CD4-positive, alpha-beta T cell treated with Interleukin-4 for 1 hour (primary cell): ENCODE measurements at places on chromosomes 3 and 15.

GRCh38 chr3:52246264-52246620 lies 683 bp downstream of the PPM1M start:
- DNase-seq = no peak

DNA sequence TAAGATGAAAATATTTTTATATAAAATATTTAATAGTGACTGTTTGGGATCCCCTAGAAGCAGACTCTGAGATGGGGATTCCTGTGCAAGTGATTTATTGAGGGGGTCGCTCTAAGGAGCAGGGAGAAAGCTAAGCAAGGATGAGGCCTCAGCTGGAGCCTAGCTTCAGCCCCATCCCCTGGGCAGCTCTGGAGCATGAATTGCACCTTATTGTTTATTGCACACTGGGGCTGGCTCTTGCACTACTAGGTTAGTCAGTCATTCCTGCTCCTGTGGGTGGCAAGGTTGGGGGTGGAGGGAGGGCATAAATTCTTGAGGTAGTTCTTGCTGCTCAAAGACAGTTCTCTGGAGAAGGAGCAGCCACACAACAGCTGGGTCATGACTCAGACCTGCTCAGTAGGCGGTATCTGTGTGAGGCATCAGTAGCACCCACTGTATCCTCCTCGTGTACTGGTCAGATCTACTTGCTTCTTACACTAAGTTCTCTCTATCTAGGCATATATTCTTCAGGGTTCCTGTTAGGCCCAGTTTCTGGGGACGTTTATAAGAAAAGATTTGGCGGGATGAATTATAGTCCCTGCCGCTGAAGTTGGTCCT lies 27.2 kb upstream of the TNFSF10 start:
- peak; percentile 21 for DNase-seq

DNA sequence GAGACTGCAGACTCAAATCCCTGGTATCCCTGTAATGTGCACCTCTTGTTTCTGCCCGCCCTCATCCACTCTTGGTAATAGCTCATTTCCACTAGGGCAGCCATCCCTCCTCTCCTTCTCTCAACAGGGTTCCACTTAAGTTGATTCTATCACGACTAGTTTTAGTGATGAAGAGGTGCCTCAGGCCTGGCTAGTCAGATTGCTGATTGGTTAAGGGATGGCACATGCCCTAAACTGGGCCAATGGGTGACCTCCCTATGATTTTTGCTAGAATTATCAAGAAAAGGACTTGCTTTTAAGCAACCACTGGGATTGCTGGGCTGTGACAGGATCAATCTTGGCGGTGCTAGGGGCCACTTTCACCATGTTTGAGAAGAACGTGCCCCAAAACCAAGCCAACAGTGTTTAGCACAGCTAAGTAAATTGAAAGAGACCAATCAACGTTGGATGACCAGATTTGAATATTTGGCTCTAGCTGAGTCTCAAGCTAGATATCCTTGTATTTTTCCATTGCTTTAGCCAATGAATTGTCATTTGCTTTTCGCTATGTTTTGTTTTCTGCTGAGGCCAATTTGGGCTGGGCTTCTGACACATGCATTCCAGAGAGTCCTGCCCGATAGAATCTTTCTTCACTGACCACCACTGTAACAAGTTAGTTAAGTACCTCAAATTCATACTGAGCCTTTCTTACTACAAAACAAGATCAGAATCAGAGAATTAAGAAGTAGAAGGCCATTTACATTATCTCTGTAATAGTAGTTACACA lies 131.0 kb downstream of the PDZRN3 start:
- no peak for DNase-seq

GRCh38 chr15:40282869-40283614 lies at the start of gene ANKRD63:
Gene ANKRD63 (minus strand): TSS chr15:40283064. CDS start chr15:40282586, 478 bp downstream.
- peak; percentile 21 for DNase-seq

GRCh38 chr3:160943996-160944395 lies 161.2 kb downstream of the B3GALNT1 start:
- DNase-seq = no peak

DNA sequence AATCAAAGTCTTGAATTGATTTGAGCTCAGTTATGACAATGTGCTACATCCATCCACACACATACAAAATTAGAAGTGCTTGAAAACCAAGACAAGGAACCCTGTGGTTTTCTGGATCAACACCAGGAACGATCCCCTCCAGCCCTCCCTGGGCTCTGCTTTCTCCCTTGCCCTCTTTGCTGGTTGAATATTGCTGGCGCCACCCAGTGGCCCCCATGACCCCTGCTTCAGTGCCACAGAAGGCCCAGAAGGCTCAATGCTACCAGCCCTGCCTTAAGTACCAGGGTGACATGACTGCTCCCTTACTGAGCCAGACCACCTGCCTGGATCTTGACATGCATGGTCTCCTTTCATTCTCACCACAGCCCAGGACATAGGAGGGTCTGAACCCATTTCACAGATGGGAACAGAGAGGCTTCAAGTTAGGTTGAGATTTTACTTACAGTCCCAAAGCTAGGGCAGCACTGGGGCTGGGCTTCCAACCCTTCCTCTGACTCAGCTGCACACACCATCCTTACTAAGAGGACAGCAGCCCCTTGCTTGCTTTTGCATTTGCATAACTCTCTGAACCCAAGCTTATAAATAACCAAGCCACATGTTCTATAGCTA lies 15.0 kb downstream of the IL12A start:
- DNase-seq = peak; percentile 28

- DNase-seq = no peak
Measured at GRCh38 chr3:56269755-56270535, 198.3 kb downstream of the ERC2 start.

DNA sequence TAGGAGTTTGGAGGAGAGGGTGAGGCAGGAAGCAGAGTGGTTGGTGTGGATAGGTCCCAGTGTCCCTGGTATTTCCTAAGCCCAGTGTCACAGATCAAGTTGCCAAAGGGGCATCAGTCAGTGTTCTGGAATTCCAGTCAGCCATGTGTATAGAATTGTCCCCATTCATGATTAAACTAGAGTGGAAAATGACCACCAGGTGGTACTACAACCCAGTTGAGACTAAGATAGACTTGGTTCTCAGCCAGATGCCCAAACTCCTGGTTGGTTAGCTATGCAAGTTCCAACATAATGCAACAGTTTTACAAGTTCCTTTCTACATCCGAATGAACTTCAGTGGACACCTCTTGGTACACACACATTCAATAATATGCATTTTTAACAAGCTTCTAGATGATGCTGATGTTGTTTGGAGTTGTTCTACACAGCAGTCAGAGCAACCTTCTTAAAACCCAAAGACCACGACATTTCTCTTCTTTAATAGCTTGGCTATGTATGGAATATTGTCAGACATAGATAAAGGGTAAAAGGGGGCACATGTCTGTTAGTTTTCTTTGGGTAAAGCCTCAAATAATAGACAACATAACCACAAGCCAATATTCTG lies 8.4 kb upstream of the ATR start:
- DNase-seq = no peak

- no peak for DNase-seq
Measured at GRCh38 chr3:105608623-105609022, 241.9 kb downstream of the ALCAM start.

- DNase-seq = no peak
Measured at GRCh38 chr3:55337641-55338180, 149.4 kb downstream of the WNT5A start.

DNA sequence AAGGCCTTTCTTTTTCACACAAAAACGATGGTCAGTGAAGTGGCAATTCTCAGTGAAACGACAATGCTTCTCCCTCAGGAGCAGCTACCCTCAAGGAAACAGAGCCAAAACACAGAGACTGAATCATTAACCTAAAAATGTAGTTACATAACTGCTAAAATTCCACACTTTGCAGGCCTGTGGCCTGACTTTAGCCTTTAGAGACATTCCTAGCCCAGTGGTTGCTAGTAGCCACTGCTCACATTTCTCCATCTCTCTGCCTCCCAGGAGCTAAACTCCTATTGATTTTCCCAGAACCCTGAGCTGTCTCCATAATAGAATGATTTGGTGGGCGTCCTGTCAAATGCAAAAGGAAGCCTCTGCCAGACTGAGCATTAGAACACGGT lies 630.1 kb upstream of the KCNMB2 start:
- no peak for DNase-seq

GRCh38 chr3:120642368-120642948 lies 39.6 kb downstream of the HGD start:
- peak; percentile 0 for DNase-seq

- DNase-seq = no peak
Measured at GRCh38 chr3:172608575-172608974, 85.3 kb upstream of the TNFSF10 start.

GRCh38 chr3:115217678-115218451 lies 70.8 kb upstream of the ZBTB20 start:
- DNase-seq = no peak

DNA sequence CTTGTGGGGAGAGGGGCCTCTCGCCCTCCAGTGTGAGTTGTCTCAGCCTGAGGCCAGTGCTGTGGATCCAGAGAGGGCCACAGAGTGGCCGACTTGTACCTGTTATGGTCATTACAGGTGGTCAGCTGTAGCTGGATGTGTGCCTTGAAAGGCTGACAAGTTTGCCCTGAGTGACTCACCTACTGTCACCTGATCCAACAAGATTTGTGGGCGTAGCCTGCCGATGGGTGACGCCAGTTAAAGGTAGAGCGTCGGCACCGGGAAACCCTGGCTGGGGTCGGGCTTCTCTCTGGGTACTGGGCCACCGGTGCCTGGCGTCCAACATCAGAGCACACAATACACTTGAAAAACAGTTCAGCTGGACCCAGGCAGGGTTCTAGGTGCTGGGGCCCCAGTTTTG lies 2.8 kb upstream of the ISG20 start:
- peak; percentile 79 for DNase-seq

DNA sequence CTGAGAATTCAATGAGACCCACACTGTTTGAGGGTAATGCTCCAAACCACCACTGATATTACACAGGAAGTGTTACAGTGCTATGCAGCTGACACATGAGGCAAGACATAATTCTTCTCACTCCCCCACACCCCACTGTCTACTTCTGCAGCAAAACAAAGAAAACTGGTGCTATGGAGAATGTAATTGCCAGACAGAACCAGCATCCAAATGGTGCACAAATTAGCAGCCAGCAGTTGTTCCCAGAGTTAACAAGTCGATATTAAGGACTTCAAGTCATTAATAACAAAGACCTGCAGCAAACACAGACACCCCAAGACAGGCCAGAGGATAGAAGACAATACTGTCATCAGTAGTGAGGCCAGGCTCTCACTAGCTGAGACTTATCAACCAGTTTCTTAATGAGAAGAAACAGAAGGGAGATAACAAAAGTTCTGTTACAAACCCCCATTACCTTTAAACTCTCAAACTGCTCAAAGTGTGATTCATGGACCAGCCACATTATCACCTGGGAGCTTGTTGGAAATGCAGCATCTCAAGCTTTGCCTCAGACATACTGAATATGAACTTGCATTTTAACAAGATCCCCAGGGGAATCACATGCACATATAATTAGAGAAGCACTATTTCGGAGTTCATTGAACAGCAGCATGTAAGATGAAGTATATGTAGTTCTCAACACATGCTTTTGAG lies 58.7 kb upstream of the FNDC3B start:
- DNase-seq = peak; percentile 26

- DNase-seq = no peak
Measured at GRCh38 chr3:73028803-73029202, 32.2 kb downstream of the PPP4R2 start.

DNA sequence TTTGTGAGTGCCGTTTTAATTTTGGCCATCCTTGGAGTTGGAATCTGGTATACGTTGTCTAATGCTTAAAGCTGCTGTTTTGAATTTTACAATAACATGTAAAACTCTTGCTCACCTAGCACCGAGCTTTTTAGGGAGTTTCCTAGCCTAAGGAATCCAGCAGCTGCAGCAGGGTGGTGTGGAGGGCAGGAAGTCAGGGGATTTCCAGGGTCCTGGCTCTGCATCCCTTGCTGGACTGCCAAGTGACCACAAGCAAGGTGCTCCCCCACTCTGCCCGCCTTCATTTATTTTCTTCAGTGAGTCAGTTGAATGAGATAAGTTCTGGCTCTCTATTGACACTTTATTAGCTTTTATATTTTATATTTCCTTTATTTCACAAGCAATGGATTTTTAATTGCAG lies 113.7 kb downstream of the ATG7 start:
- DNase-seq = no peak

GRCh38 chr15:41904541-41905005 lies 10.7 kb upstream of the SPTBN5 start:
- DNase-seq = peak; percentile 79

DNA sequence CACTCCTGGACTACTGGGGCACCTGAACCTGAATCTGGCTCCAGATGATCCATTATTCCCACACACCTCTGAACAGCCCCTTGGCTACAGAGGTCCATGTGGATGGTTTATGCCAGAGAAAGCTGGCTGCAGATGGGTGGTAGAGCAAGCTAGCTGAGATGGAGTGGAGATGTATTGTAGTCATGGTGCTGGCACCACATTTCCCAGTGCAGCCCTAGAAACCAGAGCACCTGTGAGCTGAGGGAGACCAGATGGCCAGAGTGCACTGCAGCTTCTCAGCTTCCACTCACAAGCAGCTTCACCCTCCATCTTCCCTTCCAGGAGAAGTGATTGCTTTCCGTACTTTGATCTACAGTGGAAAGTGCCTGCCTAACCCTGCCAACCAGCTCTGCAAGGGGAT lies 29.9 kb downstream of the RBP1 start:
- DNase-seq = no peak

- no peak for DNase-seq
Measured at GRCh38 chr3:180571831-180572598, 29.9 kb upstream of the TTC14 start.

DNA sequence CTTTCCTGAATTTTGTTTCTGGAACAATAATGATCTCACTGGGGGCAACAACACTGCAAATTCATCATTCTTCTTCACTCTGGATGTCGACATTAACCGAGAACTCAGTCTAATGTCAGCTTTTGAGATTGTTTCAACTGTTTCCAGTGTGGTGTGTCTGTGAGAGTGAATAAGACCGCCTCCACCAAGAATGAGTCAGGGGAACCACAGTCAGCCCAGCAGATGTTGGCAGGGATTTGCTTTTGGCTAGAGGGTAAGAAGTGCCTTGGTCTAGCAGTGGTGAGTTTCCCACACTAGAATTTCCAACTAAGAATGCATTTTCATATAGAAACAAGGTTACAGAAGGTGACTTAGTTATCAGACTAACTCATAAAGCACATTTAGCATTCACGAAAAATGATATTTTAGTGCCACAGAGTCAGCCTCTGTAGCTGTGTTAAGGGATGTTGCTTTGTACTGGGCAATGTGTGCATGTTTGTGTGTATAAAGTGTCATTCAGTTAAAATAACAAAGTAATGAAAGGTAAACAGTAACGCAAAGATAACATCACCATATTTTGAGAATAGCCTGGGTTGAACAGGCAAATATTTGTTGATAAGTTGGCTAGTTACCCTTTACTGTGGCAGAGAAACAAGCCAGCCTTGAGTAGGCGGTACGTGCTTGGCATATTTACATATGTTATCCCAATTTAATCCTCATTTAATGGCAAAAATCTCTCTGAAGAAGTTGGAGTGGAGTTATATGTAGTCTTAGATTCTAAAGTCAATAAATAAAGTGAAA lies 33.8 kb downstream of the DRD3 start:
- no peak for DNase-seq

- no peak for DNase-seq
Measured at GRCh38 chr15:85598718-85599398, 195.9 kb downstream of the KLHL25 start.
